ENCODE measurements at places on chromosomes 1 and 21.
A peak's percentile ranks its signal among the peaks of the same experiment; 100 is the strongest.

DNA sequence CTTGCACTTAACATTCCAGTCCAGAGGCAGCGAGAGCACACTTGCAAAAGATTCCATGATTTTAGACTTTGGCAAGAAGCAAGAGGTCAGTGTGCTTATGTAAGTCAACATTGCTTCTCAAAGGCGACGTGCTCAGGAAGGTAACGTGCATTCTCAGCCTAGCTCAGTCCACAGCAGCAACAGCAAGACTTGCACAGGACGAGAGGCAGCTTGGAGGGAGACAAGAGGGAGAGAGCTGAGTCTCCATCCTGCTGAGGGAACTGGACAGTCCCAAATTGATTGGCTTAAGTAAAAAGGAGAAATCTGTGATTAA is 56.5 kb downstream of the PTP4A2 start:
- DNase-seq: no peak

GRCh38 chr1:66494482-66494881 is 39.5 kb upstream of the SGIP1 start:
- no peak for DNase-seq

DNA sequence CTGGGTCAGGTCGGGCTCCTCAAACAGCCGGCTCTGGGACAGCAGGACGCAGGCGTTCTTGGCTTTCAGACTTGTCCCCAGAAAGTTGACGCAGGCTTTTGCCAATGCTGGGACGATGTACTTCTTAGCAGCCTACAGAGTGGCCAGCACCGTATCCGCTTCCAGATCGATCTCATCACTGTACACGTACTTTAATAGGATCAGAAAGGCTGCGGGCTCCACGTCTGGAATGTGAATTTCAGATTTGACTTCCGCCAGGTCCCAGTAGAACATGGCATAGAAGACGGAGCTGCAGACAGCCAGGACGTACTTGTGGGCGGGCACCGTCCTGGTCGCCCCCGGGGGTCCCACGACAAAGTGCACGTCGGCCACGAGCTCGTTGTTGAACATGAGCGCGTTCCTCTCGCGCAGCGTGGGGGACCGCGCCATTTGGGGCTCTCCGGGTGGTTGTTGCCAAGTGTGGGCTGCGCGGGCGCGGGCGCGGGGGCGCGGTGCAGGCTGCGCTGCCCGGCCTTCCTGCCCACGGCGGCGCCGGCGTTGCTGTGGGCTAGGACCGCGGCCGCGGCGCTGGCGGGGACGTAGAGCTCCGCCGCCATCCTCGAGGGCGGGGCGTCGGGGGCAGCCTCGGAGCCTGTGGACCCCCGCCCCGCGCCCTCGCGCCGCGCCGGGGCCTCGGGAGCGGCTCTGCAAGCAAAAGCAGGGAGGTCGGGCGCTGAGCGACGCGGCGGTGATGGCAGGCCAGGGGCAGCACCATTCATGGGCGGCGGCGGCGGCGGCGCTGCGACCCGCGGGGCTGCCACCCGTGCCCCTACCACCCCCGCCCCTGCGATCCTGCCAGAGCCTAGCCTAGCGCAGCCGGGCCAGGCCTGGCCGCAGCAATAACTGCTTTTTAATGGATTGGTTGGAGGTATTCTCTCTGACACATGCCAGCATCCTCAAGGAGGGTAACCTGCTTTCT is 10.6 kb downstream of the CNR2 start:
- DNase-seq: no peak

DNA sequence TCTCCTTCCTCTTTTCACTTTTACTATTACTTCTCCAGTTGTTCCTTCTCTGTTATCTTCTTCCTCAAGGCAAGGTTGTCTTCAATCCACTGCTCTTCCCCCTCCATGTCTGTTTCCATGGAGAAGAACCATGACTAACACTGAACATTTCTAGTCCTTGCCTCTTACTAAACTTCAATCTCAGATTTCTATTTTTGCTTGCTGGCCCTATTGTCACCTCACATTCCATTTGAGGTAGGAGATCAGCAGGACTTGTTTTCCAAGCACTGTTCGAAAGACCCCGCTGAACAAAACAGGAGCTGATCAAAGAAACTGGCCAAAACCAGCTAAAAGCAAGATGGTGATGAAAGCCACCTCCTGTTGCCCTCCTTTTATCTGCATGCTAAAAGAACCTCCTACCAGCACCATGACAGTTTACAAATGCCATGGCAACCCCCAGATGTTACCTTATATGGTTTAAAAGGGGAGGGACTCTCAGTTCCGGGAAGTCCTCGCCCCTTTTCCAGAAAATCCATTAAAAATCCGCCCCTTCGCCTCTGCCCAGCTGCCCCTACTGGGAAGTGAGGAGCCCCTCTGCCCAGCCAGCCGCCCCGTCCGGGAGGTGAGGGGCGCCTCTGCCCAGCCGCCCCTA is 22.6 kb downstream of the GON4L start:
- peak; percentile 57 for DNase-seq

DNA sequence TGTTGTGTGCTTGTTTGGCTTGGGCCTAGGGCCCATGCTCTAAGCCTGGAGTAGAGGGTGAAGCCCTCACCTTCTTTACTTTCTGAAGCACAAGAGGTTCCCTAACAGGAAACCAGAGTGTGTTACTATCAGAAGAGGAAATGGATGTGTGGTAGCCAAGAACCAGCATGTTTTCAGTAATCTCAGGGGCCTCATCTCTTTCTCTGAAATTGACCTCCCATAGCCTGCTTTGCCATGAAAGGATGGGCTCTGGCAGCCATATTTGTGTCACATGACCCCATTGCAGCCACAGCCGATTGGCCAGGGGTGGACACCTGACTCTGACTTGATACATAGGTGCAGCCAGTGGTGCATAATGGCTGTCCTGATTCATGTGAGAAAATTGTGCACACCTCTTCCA is 18.6 kb downstream of the A3GALT2 start:
- peak; percentile 17 for DNase-seq

- DNase-seq: no peak
Measured at GRCh38 chr1:204834336-204834735, 36.3 kb upstream of the NFASC start.

GRCh38 chr1:21396516-21396915 is 43.4 kb upstream of the NBPF3 start:
- no peak for DNase-seq

DNA sequence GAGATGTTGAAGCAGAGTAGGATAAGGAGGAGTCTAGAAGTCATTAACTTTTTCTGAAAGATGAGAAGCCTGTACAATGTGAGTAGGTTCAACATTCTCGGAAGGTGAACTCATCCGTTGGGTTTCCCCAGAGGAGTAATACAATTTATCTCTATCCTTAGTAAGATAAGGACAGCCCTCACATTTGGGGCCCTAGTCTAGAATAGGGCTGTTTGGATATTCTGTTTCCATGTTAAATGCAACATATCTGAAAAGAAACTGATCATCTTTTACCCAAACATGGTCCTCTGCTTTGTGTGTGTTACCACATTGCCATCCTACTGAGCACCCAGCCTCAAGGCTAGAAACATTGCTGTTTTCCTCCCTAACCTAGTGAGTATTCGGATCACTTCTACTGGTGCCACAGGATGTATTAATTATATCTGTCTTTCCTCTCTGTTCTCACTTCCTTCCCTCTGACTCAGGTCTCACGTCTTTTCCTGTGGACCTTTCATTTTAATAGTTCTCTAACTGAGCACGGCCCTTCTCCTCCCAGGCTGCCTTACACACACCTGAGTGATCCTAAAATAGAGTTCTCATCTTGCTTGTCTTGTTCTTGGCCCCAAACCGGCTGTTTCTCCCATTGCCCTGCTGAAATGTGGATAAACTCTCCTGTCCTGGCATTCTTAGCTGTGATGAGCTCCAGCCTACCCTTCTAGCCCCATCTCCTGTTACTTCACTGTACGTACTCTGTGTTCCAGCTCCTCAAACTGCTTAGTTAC is 91.7 kb downstream of the CDC14A start:
- DNase-seq: peak; percentile 57

GRCh38 chr1:116678732-116679090 is 11.2 kb upstream of the IGSF3 start:
- DNase-seq: no peak

DNA sequence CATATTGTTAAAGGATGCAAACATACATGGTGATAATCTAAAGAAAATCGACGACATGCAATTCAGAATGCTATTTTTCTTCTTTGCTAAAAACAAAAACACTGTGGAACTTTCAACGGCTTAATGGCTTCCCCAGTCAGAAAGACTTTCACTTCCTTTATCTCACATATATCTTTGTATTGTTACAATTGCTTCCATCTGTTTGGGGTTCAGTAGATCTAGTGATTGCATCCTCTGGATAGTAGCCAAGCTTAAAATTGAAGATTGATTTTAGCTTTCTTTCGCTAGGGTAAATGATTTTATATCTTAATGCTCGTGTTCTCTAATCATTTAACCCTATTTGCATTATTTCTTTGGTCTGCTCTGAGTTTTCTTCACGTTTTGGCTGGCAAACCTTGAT is 31.8 kb upstream of the ADAMTS1 start:
- no peak for DNase-seq

DNA sequence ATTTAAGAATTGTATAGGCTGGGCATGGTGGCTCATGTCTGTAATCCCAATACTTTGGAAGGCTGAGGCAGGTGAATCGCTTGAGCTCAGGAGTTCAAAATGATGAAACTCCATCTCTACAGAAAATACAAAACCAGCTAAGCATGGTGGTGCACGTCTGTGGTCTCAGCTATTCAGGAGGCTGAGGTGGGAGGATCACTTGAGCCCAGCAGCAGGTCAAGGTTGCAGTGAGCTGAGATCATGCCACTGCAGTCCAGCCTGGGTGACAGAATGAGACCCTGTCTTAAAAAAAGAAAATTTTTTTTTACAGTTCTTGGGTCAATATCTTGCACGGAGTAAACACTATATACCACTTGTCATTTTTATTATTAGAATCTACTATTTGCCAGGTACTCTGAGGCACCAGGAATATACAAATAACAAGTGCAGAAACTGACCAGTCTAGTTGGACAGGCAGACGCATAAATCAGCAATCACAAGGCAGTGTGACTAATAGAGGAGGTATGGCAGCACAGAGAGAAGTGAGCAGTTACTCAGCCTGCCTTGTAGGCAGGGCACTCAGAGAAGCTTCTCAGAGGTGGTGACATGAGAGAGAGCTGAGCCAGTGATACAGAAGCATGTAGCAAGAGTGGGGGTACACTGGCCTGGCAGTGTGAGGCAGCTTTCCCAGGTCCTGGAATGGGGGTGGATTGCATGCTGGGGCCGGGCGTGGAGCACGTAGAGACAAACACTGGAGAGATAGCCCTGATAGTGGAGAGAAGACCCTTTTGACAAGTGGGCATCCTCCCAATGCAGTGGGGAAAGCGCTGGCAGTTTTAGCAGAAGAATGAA is 8.0 kb downstream of the PHLDA3 start:
- DNase-seq: peak; percentile 97
